ENCODE measurements at places on chromosomes 16 and 17.

GRCh38 chr16:80807906-80808305 is 3.5 kb upstream of the CDYL2 start:
- no peak for DNase-seq

DNA sequence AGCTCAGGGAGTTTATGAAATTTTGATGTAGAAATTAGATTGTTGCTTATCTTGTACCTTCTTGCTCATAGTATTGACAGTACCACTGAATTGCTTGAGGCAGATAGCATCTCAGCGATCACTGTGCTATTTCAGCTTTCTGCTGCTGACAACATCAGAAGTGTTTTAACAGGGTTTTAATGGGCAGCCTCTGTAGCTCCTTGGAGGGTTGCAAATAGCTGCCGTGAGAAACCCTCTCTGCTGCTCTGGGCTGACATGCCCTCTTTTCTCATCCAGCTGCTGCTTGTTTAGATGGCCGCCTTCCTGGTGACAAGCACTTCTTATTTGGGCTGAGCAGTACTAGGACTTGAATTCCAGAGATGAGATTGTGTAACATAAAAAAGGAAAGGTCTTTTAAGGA is 180.2 kb upstream of the TBX2 start:
- DNase-seq, result no peak

DNA sequence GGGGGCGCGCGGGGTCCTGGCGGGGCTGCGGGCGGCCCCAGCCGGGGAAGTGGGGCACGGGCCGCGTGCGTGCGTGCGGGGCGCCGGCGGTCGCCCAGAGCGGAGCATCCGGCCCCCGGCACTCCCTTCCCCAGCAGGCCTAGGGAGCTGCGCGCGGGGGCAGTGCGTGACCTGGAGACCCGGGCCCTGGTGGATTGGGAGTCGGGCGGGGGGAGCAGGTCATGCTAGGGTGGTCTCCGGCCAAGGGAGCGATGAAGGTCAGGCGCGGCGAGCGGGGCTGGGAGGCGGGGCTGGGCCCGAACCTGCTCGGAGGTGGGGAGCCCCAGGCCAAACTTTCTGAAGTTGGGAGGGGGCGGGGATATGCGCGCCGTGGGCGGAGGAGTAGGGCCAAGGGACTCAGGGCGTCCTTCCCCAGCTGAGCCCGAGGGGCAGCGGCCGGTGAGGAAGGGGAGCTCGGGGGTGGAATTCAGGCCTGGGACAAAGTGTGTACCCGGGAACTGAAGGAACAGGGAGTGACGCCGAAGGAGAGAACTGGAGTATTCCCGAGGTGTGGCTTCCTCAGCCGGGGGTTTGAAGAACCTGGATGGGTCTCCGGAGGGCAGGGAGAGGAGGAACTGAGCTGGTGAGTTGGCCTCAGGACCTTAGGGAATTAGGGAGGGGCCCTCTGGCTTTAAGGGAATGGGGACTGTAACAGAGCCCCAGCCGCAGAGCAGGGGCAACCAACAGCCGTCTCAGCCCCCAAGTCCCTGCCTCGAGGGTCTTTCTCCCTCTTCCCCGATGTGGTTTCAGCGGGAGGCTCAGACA is 589 bp downstream of the XYLT2 start:
- DNase-seq, result no peak

GRCh38 chr17:82065193-82065637 is 389 bp downstream of the DUS1L start:
- no peak for DNase-seq

GRCh38 chr17:55624772-55625433 is 97.8 kb downstream of the TMEM100 start:
- DNase-seq, result no peak

- no peak for DNase-seq
These were observed 150.6 kb upstream of the TNRC6C start for GRCh38 chr17:77807746-77808441.

GRCh38 chr16:1874854-1875253 is 2.9 kb upstream of the MEIOB start:
- no peak for DNase-seq

DNA sequence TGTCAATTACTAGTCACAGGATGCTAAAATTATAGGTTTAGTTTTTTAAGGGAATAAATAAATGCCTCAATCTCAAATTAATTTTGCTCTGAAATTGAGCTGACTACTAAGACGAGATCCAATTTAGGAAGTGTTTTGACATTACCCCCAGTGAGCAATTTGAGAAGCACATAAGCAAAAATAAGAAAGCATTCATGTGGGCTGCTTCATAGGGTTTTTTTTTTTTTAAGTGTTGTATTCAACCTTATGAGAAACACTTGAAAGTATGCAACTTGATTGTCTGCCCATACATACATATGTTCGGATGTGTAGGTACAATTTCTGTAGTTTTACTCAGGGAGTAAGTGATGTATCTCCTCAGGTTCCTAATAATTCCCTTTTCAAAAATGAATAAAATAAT is 77.6 kb downstream of the PRKCA start:
- no peak for DNase-seq

GRCh38 chr17:79836972-79837887 is 2.0 kb downstream of the CBX4 start:
- no peak for DNase-seq

- no peak for DNase-seq
These were observed 3.0 kb upstream of the KRT15 start for GRCh38 chr17:41521574-41522261.
